ENCODE measurements at places on chromosomes 5 and 9.

GRCh38 chr5:140605879-140606278, 27.1 kb downstream of the CD14 start:
- DNase-seq, result no peak

GRCh38 chr9:32954642-32955041, 46.8 kb downstream of the APTX start:
- no peak for DNase-seq

DNA sequence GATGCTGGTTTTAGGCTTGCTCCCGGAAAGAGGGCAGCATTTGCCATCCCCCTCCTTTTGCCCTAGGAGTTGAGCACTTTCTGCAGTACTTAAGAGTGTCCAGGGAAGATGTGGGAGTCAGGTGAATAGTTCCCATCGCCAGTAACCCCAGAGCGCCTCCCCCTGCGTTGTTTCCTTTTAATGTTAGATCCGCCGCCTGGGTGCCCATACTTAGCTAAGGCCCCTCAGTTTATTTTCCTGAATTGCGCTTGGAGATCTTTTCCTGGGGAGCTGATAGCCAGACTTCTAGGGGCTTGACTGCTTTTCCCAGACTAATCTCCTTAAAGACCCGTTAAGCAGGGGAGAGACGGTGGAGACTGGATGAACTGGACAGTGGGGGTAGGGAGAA, 377 bp upstream of the PCDHAC2 start:
- DNase-seq, result no peak

- no peak for DNase-seq
Observed at GRCh38 chr9:2181792-2182191, 166.6 kb downstream of the SMARCA2 start.

DNA sequence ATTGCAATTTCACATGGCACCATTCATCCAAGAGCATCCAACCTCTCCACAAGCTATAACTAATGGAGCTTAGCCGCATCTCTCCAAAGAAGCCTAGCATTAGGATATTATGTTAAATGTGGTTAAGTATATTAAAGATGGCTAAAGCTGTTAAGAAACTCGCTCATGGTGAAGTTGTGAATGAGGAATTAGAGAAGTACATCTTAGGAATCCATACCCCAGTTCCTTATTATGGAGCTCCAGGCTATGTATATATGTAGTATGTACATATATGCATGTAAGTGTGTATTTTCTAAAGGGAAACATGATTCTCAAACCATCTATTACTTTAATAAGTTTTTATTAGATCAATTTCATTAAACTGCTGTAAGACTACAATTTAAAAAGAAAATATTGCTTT, 26.4 kb downstream of the LURAP1L start:
- no peak for DNase-seq

DNA sequence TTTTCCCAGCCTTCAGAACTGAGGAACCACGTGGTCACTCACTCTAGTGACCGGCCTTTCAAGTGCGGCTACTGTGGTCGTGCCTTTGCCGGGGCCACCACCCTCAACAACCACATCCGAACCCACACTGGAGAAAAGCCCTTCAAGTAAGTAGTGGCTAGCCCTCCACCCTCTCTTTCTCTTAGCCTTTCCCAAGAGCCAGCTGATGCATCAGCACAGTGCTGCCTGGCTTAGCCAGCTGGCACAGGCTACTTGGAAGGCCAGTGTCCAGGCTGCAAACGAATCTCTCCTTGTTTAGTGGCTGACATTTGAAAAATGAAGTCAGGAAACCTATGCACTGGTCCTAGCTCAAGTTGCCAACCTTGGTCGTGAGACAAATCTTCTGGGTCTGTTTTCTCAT, 91.1 kb downstream of the PRDM6 start:
- no peak for DNase-seq

DNA sequence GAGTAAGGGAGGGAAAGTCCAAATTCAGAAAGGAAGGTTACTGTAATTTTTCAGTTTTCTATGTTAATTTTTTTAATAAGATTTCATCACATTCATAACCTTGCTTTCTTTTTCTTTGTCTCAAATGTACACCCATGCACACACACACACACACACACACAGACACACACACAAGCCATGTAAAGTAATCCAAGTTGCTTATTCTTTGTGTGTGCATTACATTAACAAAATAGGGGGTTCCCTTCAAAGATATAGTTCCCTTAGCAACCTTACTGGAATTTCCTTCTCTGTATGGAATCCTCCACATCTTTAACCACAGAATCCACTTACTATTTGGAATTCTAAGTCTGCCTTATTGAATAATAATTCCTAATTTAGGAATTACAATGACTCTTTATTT, 32.7 kb downstream of the ZNF366 start:
- no peak for DNase-seq

- no peak for DNase-seq
Observed at GRCh38 chr9:4068914-4069313, 231.0 kb downstream of the GLIS3 start.

DNA sequence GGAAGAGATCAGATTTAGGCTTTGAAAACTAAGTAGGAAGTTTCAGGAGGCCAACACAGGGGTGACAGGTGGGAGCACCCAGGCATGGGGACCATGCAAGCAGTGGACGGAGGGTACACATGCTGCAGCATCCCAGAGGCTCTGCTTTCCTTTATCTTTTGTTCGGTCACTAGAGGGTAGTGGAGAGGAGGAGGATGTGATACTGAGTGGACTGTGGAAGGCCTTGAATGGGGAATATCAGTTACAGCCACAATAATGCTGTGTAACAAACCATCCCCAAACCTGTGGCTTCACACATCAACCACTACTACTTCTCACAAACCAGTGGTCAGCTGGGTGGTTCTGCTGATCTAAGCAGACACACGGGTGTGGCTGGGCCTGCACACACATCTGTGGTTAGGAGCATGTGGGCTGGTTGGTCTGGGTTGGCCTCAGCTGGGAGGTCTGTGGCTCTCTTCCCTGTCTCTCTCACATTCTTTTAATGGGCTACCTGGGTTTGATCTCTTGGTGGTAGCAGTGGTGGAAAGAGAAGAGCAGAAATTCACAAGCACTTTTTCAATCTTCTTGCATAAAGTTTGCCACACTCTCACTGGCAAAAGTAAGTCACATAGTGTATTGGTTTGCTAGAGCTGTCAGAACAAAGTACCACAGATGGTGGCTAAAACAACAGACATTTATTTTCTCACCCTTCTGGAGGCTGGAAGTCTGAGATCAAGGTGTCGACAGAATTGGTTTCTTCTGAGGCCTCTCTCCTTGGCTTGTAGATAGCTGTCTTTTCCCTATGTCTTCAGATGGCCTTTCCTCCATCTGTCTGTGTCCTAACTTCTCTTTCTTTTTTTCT, 238.7 kb downstream of the AGTPBP1 start:
- no peak for DNase-seq

GRCh38 chr9:134283111-134283515, 43.1 kb upstream of the RXRA start:
- DNase-seq, result no peak

DNA sequence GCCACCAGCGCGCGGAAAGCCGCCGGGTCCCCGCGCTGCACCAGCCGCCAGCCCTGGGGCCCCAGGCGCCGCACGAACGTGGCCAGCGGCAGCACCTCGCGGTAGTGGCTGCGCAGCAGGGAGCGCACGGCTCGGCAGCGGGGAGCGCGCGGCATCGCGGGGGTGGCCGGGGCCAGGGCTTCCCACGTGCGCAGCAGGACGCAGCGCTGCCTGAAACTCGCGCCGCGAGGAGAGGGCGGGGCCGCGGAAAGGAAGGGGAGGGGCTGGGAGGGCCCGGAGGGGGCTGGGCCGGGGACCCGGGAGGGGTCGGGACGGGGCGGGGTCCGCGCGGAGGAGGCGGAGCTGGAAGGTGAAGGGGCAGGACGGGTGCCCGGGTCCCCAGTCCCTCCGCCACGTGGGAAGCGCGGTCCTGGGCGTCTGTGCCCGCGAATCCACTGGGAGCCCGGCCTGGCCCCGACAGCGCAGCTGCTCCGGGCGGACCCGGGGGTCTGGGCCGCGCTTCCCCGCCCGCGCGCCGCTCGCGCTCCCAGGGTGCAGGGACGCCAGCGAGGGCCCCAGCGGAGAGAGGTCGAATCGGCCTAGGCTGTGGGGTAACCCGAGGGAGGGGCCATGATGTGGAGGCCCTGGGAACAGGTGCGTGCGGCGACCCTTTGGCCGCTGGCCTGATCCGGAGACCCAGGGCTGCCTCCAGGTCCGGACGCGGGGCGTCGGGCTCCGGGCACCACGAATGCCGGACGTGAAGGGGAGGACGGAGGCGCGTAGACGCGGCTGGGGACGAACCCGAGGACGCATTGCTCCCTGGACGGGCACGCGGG, at the start of gene TERT:
Gene TERT (minus strand): TSS at position 234 of the 815 bp plus-strand sequence. CDS start 79 bp downstream, at position 155.
- DNase-seq, result no peak

- no peak for DNase-seq
Observed at GRCh38 chr5:62568143-62568542, 10.5 kb upstream of the LRRC70 start.

- DNase-seq, result no peak
Observed at GRCh38 chr5:159620853-159621540, 290.7 kb upstream of the IL12B start.

DNA sequence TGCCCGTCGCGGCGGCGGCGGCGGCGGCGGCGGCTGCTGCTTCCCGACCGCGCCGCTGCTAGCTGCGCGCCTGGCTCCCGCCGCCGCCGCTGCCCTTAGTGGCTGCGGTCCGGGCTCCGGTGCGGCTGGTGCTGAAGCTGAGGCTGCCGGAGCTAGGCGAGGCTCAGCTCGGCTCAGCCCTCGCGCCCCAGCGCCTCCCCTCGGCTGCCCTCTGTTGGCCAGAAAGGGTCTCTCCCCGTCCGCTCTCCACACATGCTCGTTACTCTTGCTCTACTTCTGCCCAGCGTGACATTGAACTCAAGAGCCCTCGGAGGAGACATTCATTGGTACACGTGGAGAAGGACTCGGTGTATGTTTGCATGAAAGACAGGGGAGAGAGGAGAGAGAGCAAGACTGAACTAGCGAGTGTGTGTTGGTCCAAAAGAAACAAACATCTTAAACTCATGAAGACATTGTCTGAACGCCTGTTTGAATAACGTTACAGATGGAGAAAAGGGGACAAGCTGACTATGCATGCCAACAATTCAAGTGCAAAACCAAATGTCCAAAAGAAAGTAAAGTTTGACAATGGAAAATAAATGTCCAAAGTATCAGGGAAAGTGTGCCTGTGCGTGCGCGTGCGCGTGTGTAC, at the start of gene HCN1:
Gene HCN1 (minus strand): TSS at position 175 of the 631 bp plus-strand sequence.
- no peak for DNase-seq

GRCh38 chr5:171573021-171573420, 153.6 kb downstream of the FGF18 start:
- no peak for DNase-seq

DNA sequence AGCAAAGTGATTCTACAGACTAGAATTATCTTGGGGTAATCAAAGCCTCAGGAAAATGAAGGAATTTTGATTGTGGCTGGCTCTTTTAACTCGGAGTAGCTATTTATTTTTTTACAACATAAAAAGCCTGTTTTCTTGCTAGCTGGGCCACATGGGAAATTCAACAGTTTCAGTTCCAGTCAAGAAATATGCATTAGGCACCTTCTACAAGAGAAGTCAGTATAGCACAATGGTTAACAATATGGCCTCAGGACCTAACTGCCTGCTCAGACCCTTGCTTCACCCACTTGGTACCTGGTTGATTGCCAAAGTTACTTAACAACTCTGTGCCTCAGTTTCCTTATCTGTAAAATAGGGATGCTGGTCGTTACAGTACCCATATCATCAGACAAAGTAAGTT, 586.2 kb downstream of the ZNF608 start:
- no peak for DNase-seq

GRCh38 chr5:145619806-145620310, 215.3 kb downstream of the PRELID2 start:
- no peak for DNase-seq

DNA sequence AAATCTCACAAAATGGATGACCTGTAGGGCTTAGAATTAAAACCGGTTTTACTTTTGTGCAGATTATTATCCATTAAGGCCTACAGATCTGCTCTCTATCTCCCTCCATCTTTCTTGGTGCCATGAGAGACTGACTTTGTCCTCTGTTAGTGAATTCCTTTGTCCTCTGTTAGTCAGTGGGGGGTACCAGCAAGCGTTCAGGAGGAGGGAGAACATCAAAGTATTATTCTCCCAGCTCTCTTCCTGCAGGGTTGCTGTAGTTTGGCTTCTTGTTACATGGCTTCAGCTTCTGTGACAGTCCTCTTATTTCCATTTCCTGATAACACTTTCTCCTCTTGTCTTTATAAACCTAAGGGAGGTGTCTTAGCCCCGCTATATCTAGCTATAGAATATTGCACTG, 850.5 kb upstream of the SEMA6A start:
- no peak for DNase-seq

GRCh38 chr5:59065554-59065953, 482.7 kb downstream of the RAB3C start:
- no peak for DNase-seq
